ENCODE measurements at places on chromosomes 12 and 14. TPM values are rescaled to one million over a fixed set of nuclear protein-coding genes. Genes with fewer than 3 reads are reported as not detected.

GRCh38 chr12:84089356-84089755 lies 823.2 kb downstream of the SLC6A15 start:
- DNase-seq = no peak

GRCh38 chr14:91163316-91163715 lies 49.4 kb downstream of the DGLUCY start:
- no peak for DNase-seq

Gene MYH6
- 2,059 TPM for total RNA-seq

DNA sequence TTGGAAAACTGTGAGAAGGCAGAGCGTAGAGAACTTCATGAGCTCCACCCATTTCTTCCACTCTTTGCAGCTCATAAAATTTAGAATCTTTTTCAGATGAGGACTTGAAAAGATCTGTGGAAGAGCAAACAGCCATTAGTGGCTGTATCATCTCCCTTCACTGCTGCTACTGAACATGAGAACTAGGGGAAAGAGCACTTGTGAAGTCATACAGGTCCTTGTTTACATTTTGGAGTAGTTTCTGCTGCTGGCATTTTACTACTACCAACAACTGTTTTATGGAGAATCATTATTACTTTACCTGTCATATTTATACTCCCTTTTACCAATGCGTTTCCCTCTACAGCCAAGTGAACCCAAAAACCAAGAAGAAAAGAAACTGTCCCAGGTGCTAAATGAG lies 41.0 kb downstream of the RPGRIP1 start:
- no peak for DNase-seq

Gene CABP1
- 5.2 TPM for total RNA-seq

DNA sequence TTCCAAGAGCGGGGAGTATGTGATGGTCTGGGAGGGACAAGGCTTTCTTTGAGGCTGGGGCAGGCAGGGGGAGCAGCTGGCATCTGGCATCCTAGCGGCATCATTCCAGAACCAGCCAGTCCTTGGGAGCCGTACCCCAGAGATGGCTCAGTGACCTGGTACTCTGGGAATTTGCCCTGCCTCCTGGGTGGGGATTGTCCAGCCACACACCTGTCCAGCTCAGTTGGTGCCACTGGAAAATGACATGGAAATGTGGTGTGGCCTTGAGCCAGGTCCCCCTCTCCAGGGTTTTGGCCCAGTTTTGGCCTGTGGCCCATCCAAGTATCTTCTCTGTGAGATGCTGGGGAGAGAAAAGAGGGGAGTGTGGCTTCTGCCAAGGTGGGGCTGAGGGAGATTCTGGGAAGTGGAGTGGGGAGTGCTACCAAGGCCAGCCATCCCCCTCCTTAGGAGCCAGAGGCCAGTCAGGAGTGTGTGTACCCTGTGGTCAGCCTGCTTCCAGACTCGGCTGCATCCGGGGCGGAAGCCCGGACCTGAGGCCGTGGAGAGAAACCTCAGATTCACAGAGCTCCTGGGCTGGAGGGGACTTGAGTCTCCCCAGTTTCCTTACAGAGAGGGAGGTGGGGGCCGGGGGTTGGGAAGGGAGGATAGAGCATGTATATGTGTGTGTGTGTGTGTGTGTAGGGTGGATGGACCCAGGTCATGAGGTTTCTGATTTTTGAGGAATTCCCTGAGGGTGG lies 14.7 kb upstream of the KRT80 start:
- no peak for DNase-seq

DNA sequence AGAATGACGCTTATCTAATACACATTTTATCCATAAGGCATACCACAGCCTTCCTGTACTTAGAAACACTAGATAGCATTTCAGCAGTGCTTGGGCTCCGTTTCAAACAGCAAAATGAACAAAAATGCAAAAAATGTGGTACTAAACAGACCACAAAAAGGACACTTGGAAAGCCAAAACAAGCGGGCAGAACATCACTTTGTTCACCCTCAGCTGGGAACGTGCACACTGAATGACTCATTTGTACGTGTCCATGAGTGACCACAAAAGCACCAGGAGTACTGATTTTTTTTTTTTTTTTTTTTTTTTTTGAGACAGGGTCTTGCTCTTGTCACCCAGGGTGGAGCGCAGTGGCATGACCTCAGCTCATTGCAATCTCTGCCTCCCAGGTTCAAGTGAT lies 8.9 kb upstream of the FOXN3 start:
- no peak for DNase-seq

Gene AVPR1A
- total RNA-seq = 0.79 TPM

- DNase-seq = no peak
Observed at GRCh38 chr12:119576118-119576810, 17.3 kb upstream of the TMEM233 start.

Gene FBRSL1
- total RNA-seq = 57.0 TPM

Gene CPM
- 3.7 TPM for total RNA-seq

DNA sequence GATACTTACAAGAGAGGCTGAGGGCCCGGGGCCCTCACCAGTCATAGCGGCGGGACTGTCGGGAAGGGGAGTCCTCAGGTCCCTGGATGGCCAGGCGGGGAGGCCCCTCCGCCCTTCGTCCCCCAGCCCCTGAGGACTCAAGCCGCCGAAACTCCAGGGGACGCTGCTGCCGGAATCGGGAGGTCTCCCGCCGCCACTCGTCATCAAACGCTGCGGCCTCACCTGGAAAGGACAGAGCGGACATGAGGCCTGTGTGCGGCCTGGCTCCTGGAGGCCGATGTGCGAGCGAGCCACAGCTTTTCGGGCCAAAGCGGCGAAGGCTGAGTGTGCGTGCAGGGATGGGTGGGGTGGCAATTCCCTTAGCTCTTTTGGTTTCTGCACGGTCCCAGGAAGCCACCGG lies 4.2 kb downstream of the MLF2 start:
- no peak for DNase-seq

GRCh38 chr12:85280165-85280983 lies at the start of gene ALX1:
ALX1 (plus strand) TSS chr12:85280220; CDS start chr12:85280262, 42 bp downstream.
- no peak for DNase-seq

DNA sequence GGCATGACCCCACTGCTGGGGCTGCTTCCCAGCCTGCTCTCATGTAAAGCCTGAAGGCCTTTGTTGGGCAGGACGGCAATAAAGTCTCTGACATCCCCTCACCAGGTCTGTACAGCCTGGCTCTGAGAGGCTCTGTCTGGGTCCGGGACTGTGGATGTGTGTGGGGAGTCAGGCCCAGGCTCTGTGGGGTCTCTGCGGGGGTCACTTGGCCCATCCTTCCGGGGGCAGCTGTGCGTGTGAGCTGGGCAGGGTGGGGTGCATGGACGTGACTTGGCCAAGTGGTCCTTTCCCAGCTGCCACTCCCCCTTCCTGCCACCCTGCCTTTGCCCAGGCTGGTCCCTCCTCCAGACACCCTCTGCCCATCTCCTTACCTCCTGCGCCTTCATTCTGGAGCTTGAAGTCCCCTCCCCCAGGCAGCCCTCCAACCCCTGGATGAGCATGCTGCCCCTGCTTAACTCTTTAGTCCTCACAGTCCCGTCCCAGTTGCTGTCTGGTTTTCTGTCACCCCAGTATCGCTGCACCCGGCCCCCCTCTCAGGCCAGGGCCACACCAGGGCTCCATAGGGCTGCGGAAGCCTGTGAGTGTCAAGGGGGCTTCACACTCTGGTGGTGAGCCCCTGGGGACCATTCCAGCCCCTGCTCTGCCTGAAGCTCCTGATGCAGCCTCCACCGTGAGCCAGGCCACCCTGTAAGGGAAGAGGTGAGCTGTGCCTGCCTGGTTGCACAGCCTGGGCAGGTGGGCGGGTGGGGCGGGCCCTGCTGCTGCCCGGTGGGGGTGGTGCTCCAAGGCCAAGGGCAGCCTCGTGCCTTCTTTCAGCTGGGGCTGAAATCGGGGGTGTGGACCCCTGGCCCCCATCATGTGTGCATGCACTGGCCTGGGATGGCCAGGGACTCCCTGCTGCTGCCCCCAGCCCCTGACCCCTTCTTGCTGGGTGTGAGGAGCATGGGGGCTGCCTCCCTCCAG lies 25.5 kb upstream of the KIF26A start:
- DNase-seq = peak; percentile 9

DNA sequence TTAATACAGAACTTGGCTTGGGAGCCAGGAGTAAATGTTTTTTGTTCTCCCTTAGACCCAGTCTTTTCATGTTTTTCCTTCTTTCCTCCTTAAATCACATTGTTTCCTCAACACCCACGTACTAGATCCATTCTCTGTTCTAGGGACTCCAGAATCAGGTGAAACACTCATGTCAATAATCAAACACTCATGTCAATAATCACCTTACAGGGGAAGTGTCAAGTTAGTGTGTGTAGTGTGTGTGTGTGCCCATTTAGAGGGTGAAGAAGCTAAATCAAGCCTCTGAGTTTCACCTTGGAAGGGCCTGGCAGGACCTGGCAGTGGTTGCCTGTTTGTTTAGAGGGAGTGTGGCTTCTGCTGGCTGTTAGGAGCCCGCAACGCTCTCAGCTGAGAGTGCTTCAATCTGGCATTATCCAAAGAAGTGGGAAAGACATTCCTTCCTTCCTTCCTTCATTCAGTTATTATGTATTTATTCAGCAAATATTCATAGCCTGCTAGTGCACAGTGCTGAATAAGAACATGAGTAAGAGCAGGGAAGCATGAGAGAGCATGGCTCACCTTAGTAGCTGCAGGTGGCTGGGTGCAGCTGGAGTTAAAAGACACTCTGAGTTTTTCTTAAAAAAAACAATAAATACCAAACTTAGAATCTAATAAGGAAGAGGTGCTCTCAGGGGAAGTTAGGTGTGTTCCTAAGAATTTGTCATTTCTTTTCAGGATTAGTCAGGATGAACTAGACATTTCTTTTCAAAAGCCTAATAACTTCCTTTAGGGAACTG lies 17.6 kb upstream of the EID3 start:
- no peak for DNase-seq

DNA sequence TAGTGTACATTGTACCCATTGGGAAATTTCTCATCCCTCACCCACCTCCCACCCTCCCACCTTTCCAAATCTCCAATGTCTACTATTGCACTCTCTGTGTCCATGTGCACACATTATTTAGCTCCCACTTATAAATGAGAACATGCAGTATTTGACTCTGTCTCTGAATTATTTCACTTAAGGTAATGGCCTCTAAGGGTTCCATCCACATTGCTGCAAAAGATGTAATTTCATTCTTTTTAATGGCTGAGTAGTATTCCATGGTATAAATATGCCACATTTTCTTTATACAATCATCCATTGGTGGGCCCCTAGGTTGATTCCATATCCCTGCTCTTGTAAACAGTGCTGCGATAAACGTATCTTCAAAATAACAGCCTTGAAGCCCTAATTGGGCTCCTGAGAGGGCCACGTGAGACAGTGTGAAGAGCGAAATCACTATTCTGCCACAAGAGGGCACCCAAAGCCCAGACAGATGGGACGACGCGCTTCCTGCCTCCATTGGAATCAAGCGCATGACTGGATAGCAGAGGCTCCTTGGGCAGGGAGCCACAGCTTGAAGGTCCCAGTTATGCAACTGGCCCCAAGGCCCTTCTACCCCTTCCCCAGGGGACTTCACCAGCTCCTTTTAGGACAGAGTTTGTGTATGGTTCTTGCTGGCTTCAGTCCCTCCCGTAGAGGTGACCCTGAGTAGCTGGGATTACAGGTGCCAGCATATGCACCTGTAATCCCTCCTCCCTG lies 21.3 kb upstream of the CD27 start:
- DNase-seq = peak; percentile 83

DNA sequence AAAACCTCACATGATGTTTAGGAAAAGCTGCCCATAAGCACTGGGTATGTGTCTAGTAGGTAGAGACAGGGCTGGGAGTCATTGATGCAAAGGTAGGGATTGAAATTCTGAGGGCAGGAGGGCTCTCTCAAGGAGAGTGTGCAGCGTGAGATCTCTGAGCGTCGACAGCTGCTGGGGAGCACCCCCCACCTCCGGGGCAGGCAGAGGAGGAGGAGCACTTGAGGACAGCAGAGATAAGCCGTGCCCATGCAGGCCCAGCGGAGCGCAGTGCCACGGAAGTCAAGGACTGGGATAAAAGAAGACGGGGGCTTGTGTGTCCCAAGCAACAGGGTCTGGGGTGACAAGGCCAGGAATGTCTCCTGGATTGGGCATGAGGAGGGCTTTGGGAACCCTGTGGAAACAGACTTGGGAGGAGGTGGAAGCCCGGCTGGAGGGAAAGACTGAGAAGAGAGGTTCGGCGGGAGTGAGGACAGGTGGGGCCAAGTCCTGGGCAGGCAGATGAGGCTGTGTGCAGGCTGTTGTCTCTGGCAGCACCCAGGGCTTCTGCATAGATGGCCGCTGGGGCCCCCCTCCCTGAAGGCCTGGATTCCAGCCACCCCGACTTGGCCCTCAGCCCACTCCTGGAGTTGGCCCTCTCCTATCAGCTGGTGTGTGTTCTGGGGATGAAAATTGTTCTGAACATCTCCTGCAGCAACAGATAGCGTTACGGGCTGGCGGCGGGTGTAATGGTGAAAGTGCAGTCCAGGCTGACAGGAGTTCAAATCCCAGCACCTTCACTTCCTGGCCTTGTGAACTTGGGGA lies 1.9 kb downstream of the CACNA2D4 start:
- DNase-seq = peak; percentile 82

- no peak for DNase-seq
Observed at GRCh38 chr12:103138538-103138937, 181.1 kb downstream of the ASCL1 start.

DNA sequence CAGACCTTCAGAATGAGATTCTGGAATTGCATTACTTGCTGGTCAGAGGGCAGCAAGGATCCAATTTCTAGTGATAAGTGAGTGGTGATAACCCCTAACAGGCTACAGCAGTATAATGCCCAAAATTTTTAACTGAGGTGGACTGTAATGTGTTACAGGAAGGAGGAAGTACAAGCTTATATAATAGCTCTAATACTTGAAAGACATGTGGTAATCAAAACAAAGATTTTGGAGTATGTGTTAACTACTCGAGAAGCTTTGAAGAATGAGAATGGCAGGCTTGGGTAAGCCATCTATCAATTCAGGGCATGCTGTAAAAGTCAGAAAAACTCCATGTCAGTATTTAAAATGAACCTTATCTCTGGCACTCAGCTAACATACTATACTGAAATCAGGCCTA lies 70.5 kb downstream of the ANKS1B start:
- no peak for DNase-seq

DNA sequence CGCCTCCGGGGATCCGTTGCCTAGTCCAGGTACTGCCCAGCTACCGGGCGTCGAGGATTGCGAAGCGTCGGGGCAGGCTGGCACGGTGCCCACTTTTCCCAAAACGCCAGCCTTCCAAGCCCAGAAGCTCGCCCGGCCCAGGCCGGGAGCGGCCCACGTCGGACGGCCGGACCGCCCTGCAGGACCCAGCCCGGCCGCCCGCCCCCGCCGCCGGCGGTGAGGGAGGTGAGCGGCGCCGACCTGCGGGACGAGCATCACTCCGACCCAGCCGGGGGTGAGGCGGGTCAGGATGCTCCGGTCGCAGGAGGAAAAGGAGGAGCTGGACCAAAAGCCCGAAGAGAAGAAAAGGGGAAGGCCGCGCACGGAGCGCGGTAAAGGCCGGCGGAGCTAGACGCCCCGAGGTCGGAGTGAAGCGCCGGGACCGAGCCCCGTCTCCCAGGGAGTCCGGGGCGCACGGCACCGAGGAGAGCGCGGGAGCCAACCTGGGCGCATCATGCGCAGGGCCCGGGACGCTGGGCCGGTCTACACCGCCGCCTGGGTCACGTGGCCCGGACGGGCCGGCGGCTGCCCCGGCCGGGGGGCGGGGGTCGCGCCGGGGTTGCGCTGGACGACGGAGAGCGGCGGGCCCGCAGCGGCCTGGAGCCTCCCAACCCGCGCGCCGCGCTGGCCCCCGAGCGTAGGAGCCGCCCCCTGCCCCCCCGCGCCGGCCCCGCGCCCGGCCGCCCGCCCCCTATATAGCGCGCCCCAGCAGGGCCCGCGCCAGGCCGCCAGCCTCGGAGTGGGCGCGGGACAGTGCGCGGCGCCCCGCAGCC lies at the start of gene AQP5:
TSS of gene AQP5 (plus strand) at position 762 of the 812 bp plus-strand sequence. CDS start 146 bp downstream, outside the sequence.
- no peak for DNase-seq

- DNase-seq = no peak
Observed at GRCh38 chr12:128797119-128798118, 26.3 kb downstream of the SLC15A4 start.

Gene BIN2
- 2.6 TPM for total RNA-seq

Gene ACOT6
- total RNA-seq = not detected
